Fibroblast of lung (primary cell): ENCODE measurements at places on chromosomes 2 and 18. TPM values are rescaled to one million over a fixed set of nuclear protein-coding genes. Genes with fewer than 3 reads are reported as not detected.

Gene DES
- total RNA-seq: 34.7 and 69.3 TPM in 2 replicates

Gene ACMSD
- total RNA-seq: not detected in 2 replicates

Gene CPS1
- total RNA-seq: 25.7 and 27.4 TPM in 2 replicates

Gene ZRANB3
- total RNA-seq: 6.4 and 7.4 TPM in 2 replicates
